Activated T-cell treated with anti-CD3 and anti-CD28 coated beads for 24 hours (primary cell): ENCODE measurements at places on chromosomes 3 and 15.

- no peak for DNase-seq
Observed at GRCh38 chr3:14290631-14291385, 111.6 kb upstream of the SLC6A6 start.

GRCh38 chr3:62727536-62727935 lies 147.7 kb downstream of the CADPS start:
- DNase-seq: no peak

DNA sequence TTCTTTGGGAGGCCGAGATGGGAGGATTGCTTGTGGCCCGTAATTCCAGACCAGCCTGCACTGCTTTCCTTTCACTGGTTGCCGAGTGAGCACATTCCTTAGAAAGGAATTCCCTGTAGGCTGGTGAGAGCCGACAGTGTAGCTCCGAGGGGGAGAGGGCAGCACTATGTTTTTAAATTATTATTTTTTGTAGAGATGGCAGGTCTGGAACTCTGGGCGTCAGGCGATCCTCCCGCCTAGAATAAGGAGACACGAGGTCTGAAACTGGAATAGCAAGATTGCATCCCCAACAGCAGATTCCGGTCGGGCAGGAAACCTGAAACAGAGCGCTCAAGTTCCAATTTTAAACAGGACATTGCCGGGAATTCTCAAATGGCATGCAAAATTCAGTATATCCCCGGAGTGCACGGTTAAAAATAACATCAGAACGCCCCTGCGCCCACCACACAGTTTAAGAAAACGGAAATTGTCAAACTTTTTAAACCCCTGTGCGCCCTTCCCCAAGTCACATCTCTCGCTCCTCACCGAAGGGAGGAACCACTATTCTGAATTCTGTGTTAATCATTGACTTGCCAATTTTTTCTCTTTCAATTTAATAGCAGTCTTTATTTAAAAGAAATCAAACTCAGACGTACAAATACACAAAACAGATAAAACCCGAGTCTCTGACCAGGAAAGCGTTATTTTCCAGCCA lies 643 bp upstream of the RNU5B-1 start:
- DNase-seq: no peak

DNA sequence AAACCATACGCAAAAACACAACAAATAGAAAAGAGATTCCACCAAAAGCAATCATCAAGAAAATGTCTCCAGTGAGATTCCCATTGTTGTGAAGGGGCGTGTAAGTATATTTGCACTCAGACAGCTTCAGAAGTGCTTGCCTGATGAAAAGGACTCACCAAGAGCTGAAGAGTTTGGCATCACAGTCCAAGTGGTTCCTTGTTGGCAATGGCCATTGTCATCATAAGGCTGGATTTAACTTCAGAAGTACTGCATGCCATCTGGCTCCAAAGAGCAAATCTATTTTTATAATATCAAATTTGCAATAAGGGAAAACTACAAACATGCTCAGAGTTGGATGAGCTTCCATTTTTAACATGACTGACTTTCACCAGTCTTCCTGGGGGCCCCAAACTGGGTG lies 505.3 kb upstream of the NR2F2 start:
- no peak for DNase-seq

DNA sequence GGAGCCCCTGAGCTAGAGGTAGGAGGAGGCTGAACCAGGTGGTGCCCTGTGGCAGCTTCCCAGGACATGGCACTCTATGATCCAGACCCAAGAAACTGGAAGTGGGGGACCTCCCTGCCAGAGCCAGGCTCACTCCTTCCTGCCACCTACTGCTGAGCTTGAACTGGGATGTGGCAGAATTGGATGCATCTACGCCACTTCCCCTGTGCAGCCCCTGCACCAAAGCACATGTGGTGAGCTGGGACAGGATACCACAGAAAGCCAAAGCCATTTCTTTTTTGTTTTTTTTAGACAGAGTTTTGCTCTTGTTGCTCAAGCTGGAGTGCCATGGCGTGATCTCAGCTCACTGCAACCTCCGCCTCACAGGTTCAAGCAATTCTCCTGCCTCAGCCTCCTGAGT lies 518.0 kb upstream of the PPP2R3A start:
- no peak for DNase-seq

GRCh38 chr15:59722476-59722875 lies 33.4 kb upstream of the BNIP2 start:
- DNase-seq: no peak

DNA sequence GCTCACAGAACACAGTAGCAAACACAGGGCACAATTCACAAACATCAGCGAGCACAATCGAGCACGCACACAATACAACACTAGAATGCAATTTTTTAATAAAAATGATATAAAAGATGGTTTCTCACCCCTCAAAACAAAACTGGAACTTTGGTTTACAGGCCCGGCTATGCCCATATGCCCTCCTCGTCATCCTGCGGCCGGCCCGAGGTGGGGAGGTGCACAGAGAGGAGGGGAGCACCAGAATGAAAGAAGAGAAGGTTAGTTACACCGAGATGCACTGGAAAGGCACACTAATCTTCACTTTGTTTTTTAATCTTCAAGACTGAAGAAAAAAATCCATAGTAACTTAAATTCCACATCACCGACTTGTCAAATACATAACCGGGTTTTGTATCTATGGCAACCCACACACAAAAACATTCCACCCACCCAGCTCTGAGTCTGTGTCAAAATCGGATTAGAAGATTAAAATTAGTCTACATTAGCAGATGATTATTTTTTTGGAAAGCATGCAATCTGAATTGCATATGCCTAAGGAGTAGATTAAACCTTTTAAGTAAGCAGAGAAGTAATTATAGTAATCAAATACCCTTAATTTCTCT lies 196.7 kb upstream of the WNT5A start:
- DNase-seq: no peak

- no peak for DNase-seq
Observed at GRCh38 chr15:62953021-62953420, 89.5 kb upstream of the TPM1 start.

- DNase-seq: no peak
Observed at GRCh38 chr15:99921101-99921500, 187.9 kb upstream of the LYSMD4 start.

- DNase-seq: no peak
Observed at GRCh38 chr3:68342426-68342825, 589.9 kb downstream of the TAFA4 start.

GRCh38 chr3:46699676-46700523 lies 1.3 kb upstream of the TMIE start:
- DNase-seq: no peak

- no peak for DNase-seq
Observed at GRCh38 chr3:120113128-120114116, 19.2 kb upstream of the GSK3B start.

GRCh38 chr15:68356778-68357177 lies 75.2 kb downstream of the ITGA11 start:
- no peak for DNase-seq

- DNase-seq: no peak
Observed at GRCh38 chr3:185929192-185930151, 8.3 kb downstream of the TRA2B start.

DNA sequence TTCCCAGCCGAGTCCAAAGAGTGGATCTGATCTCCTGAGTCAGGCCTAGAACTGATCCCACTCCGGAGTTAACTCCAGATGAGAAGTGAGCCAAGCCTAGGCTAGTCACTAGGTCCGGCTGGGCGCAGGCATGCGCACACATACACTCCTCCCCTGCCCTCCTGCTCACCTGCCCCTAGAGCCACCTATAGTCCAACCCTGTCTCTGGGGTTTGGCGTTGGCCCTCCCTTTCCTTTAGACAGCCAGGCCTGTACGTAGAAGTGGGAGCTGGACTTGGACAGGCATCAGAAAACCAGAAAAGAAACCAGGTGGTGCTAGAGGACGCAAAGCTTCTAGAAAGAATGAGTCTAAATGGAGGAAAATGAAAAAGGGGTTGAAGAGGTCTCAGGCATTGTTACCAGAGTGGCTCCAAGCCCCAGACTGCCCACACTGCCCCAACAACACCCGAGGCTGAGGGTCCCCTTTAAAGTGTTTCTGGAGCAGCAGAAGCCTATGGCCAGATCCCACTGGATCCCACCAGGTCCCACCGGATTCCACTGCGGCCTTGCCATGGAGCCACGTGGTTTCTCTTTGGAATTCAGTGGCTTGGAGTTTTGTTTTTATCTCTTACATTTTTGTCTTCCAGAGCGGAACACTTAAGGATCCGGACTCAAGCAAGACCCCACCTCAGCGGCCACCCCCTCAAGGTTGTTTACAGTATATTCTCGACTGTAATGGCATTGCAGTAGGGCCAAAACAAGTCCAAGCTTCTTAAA lies 24.2 kb upstream of the TIMP4 start:
- no peak for DNase-seq

DNA sequence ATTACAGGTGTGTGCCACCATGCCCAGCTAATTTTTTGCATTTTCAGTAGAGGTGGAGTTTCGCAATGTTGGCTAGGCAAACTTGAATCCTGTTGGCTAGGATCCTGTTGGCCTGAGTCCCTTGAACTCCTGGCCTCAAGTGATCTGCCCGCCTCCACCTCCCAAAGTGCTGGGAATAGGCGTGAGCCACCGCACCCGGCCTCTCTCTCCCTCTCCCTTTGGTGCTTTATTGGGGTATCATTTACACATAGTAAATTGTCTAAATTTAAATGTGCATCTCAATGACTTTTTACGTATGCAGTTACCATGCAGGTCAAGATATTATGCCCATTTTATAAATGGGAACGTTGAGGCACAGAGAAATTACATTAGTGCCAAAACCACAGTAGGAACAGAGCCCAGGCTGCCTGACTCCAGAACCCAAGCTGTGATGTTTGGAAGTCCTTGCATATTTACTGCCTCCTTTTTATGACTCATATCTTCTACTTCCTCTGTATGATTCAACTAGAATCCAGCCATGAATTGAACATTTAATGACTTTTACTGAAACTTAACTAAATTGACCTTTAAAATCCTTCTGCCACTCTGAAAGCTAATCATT lies 34.0 kb upstream of the RPP14 start:
- no peak for DNase-seq

GRCh38 chr3:49712166-49712565 lies 7.3 kb downstream of the AMIGO3 start:
- DNase-seq: no peak

DNA sequence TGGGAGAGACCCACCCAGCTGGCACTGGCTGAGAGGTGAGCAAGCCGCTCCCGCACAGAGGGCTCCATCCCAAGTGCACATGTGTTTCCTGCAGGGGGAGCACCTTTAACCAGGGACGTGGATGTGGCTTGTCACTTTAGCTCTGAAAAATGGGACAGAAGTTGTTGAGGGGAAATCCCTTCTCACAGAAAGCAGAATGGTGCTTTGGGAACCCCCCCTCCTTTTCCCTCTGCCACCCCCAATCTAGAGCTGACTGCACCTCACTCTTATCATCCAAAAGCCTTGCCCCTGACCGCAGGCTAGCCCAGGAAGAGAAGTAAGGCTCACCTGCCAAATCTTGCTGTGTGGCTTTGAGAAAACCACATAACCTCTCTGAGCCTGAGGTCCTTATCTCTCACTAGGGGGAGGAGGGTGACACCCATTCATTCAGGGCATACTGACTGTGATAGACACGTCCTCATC lies 77.9 kb downstream of the RPN1 start:
- peak; percentile 20 for DNase-seq
